ENCODE measurements at places on chromosomes 3 and 15.

DNA sequence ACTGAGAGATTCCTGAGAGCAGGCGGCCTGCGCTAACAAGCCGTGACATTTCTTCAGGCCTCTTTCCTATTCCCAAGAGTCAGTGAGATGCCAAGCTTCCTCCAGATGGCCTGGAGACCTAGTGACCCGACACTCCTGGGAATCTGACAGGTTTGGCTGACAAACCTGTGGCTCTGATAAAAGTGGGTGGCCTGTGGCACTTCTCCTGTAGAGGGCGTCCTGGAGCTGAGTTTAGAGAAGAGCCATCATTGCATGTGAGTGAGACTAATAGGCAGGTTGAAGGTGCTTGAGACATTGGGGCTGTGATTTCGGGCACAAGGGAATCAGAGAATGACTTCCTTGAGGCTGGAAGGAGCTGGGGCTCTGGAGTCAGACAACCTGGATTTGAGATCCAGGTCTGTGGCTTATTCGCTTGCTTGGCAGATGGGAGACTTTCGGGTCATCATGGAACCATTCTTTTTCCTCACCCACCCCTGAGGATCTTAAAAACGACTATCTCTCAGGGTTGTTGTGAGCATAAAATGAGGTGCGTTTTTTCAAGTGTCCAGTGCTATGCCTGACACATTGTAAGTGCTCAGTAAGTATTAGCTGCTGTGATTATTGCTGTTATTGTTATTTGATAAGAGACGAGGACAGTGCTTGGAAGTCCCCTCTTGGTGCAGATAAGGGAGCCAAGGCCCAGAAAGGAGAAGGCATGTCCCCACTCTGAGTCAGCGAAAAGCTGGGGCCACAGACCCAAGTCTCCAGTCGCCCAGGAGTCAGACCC, 77.2 kb downstream of the SCN10A start:
- DNase-seq, result peak; percentile 57

DNA sequence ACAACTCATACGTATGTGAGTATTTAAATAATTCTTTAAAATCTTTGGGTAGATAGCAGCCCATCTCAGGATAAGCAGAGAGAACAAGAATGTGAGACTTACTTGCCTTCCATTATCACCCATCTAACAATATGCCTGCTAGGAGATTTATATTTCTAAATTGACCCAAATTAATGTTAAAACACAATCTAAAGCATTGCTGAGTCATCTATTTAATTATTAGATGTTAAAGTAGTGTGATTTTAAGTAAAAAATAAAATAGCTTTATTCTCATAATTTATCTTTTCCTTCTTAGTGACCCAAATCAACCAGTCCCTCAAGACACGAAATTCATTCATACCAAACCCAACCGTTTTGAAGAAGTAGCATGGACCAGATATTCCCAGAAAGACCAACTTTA, 578.9 kb upstream of the NAALADL2 start:
- no peak for DNase-seq

DNA sequence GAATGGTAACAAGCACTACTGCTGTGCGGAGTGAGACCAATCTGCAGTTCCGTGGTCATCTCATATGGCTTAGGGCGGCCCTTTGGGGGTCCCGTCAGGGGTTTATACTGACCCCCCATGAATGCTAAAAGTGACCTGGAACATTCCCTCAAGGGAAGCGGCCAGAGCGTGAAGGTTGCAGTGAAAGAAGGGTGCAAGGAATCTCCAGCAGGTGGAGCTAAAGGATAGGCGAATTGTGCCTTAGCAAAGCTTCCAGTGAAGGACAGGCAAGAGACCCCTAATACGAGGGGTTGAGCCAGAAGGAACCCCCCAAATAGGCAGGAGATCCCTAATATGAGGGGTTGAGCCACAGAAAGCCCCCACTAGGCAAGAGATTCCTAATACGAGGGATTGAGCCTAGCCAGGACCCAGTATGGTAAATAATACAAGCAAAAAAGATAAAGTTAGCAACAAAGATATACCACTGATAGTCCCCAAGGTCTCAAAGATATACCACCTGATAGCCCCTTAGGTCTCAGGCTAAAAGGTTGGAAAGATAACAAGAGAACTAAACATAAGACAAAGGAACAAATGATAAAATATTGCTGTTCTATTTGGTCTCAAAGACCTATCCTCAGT, 32.8 kb downstream of the ZNF589 start:
- peak; percentile 25 for DNase-seq

DNA sequence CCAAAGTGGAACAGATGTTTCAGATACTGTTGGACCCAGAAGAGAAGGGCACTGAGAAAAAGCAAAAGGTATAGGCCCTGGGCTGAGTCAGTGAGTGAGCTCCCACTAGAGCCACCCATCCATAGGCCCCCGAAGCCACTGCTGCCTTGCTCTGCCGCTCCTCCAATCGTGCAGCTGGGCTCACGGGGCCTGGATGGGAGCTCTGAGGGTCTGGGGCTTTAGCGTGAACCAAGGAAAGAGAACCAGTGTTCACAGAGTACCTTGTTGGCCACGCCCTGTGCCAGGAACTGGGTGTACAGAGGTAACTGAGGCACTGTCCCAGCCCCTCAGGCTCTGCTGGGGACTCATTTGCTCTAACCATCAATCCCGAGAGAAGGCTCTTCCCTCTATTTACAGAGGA, 4.7 kb downstream of the UNC45A start:
- DNase-seq, result no peak

- DNase-seq, result no peak
Observed at GRCh38 chr15:70112074-70112395, 14.3 kb upstream of the TLE3 start.

DNA sequence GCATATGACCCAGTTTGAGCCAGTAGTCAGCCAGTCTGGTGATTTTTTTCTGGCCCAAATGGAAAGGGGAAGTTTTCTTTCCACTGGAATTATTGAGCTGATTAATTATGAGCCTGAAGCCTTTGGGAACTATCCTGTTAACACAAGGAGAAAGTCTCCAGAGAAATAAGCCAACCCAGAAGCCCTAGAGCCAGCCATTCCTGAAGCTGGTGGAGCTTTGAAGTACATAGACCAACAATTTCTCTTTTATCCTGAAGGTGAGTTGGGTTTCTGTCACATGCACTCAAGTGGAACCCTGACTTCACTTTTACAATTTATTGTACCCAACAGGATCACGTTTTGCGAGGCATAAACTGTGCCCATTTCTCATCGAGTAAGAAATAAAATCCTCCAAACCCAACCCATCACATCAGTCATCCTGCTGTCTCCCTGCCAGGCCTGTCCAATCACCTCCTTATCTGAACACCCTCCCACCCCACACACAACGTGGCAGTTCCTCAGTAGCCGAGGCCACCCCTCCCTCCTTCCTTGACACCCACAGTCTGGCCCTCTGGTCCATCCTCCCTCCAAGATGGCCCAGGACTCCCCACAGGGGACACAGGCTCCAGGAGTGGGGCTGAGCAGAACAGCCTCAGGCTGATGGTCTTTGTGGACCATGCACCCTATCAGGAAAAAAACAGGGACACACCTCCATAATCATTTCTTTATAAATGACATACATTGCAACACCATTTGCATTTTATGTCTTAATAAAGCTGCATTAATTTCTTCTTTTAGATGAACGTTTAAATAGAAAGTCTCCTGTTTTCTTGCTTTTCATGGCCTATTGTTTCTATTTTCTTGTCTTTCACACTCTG, 55.7 kb upstream of the GATA2 start:
- no peak for DNase-seq

- no peak for DNase-seq
Observed at GRCh38 chr15:82793737-82794136, 12.1 kb downstream of the FSD2 start.

GRCh38 chr3:160193644-160194192, 31.5 kb upstream of the C3orf80 start:
- DNase-seq, result no peak
